ENCODE measurements at places on chromosomes 1 and 21.
A peak's percentile ranks its signal among the peaks of the same experiment; 100 is the strongest.

- DNase-seq = no peak
These were observed 129.5 kb upstream of the KIAA0040 start for GRCh38 chr1:175322109-175322508.

GRCh38 chr1:153494976-153495535, 34.6 kb upstream of the S100A7 start:
- peak; percentile 57 for DNase-seq

DNA sequence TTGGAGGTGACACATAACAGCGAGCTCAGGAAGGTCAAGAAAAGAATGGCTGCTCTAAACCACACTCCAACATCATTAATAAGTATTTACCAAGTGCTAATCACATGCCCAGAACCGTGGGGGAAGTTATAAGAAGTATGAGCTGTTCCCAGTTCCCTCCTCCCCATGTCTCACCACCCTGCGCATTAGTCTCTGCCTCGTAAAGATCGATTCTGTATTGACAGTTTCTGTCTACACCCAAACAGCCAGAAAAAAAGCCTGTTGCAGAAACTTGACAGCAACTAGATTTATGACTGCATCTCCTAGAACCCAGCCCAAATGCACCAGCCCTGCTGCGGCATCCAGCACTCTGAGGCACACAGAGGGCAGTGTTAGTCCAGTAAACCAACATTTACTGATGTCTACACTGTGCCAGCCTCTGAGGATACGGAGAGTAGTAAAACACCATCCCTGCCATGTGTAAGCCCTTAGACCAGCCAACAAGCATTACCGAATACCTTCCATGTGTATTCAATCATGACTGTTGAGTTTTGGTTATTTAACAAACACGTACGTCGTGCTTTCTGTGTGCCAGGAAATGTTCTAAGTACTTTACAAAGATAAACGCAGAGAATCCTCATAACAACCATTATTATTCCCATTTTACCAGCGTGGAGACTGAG, 63.6 kb upstream of the ZBTB40 start:
- no peak for DNase-seq

GRCh38 chr1:69494221-69494620, 73.5 kb upstream of the LRRC7 start:
- no peak for DNase-seq

DNA sequence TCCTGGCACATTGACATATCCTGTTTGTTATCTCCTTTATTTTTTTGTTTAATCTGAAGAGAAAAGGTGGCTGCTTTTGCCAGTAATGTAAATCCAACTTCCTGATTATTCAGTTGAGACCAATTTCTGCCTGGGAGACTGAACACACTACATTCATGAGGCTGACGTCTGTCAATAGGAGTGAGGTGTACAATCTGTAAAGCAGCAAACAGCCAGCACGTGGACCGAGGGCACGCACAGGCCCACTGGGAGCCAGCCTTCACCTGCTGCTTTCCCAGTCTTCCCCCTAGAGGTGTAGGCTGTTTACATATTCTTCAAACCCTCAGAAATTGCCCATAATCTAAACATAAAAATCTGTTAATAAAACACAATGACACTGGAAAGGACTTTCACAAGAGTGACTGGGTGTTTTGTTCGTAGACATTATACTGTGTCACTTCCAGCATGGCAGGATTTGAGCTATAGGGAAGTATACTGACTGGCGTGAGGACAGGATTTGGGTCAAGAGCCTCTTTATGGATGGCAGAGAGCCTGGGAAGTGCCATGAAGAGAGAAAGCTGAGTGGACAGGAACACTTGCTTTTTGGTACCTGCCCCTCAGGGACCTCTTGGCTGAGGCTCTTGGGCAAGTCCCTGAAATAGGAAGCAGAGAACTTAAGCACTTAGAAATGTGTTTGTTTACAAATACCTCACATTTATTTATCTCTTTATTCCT, 552.9 kb upstream of the CAMK1G start:
- no peak for DNase-seq

DNA sequence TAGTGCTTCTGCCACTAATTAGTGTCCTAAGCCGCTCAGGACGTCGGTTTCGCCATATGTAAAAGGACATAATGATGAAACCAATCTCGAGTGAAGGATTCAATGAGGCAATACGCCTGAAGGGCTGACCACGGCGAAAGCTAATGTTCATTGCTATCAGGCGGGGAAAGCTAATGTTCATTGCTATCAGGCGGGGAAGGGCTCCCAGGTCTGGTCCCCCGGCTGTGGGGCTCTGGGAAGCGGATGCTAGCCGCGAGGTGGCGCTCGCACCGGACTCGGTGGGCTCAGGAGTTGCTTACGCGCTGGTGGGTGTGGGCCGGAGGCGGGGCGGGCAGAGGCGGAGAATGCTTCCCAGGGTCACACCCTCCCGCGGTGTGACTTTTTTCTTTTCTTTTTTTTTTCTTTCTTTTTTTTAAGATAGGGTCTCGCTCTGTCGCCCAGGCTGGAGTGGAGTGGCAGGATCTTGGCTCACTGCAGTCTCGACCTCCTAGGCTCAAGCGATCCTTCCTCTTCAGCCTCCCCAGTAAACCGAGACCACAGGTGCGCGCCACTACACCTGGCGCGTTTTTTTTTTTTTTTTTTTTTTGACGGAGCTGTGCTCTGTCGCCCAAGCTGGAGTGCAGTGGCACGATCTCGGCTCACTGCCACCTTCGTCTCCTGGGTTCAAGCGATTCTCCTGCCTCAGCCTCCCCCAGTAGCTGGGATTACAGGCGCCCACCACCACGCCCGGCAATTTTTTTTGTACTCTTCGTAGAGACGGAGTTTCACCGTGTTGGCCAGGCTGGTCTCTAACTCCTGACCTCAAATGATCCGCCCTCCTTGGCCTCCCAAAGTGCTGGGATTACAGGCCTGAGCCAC, 1.1 kb upstream of the PEAR1 start:
- DNase-seq = peak; percentile 69

DNA sequence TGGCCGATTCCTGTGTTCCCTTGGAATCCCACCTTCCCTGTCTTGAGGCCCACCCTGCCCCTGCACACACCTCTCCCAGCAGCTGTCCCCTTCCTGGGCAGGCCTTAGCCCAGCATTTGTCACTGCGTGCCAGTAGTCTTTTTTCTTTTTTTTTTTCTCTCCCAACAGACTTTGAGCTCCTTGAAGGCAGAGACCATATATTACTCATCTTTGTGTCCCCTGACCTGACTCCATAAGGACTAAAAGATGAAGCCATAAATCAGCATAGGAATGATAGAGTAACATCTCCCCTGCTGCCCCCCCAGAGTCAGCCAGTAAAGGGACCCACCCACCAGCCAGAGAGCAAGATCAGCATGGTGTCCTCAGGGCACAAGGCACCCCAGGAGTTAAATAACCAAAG, 27.4 kb downstream of the PIGM start:
- DNase-seq = no peak

- DNase-seq = no peak
These were observed 14.9 kb upstream of the PAQR7 start for GRCh38 chr1:25890239-25891034.

- DNase-seq = no peak
These were observed 260.3 kb downstream of the ASTN1 start for GRCh38 chr1:176904057-176904751.

Measured in activated T-helper 1 cell treated with anti-CD3 and anti-CD28 coated beads, Interleukin-2, amount 50 U/mL, for 16 hours (primary cell).